ENCODE measurements at places on chromosomes 5 and 9. TPM values are rescaled to one million over a fixed set of nuclear protein-coding genes. Genes with fewer than 3 reads are reported as not detected.

The PCDHGA9 gene
- not detected for total RNA-seq

The CCNI2 gene
- 9.2 TPM for total RNA-seq

DNA sequence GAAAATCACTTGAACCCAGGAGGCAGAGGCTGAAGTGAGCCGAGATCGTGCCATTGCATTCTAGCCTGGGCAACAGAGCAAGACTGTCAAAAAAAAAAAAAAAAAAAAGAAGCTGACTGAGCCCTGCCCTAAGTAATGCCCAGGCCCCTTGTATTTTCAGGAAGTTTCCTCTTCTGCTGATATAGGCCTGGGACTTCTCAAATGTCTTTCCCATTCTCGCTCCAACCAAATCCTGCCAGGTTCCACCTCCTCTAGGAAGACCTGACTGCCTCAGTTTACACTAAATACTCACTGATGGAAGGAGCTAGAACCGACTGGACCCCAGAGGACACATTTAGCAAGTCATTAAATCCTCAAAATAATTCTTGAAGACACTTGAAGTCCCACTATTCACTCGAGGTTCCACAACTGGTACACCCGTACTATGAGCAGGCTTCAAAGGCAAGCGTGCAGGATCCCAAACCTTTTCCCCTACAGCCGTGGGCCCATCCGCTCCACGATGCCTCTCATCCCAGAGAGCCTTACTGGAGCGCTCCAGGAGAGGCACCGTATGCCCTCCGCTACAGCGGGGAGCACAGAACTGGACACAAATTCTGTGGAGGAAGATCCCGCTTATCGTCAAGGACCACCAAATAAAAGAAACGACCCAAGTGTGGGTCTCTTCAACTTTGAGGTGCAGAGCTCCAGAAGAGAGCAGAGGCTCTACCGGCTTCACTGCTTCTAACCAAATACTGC lies 676 bp downstream of the NOL6 start:
- no peak for DNase-seq

DNA sequence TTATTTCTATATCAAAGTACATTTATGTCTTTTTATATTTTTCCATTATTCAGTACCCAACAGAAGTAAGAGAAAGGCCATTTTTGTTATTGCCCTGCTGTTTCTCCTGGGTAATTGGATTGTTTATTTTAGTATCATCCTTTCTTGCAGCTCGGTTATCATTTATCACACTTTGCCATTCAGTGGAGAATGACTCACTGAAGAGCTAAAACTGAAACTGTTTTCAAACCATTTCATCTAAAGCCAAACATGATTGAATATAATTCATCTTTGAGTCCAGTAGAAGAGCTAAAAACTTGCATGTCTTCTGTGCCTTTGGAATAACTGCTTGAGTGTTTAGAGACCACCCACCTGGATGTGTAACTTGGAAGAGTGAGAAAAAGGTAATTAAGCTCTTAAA lies 139.5 kb upstream of the PRDM9 start:
- no peak for DNase-seq

The RMND5B gene
- total RNA-seq, result 22.0 TPM

The HAVCR2 gene
- 5.0 TPM for total RNA-seq

GRCh38 chr5:149128023-149128875 lies 13.0 kb upstream of the ABLIM3 start:
- no peak for DNase-seq

DNA sequence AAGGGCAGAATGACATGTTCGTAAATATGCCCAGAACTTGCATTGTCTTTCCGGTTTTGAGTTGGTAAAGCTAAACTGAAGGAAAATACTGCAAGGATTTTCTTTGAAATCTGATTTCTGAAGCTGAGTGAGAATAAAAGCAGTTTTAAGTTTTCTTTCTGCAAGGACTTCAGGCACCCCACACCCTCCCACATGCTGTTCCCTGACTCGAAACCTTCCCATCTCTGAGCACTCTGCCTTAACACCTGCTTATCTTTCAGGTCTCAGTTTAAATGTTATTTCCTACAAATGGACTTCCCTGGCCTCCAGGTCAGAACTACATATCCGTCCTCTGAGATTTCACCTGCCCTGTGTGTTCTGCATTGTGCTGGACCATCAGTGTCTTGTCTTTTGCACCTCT lies 93.8 kb downstream of the KLHL3 start:
- DNase-seq, result no peak

- DNase-seq, result no peak
Observed at GRCh38 chr5:55406292-55406691, 98.5 kb downstream of the MTREX start.

- DNase-seq, result no peak
Observed at GRCh38 chr5:154274828-154275185, 84.3 kb downstream of the GALNT10 start.

The GRM6 gene
- total RNA-seq, result not detected

- no peak for DNase-seq
Observed at GRCh38 chr5:179154991-179155955, 95.1 kb downstream of the ZNF354C start.

The CAVIN4 gene
- total RNA-seq, result 0.25 TPM

The TAF11L5 gene
- not detected for total RNA-seq

DNA sequence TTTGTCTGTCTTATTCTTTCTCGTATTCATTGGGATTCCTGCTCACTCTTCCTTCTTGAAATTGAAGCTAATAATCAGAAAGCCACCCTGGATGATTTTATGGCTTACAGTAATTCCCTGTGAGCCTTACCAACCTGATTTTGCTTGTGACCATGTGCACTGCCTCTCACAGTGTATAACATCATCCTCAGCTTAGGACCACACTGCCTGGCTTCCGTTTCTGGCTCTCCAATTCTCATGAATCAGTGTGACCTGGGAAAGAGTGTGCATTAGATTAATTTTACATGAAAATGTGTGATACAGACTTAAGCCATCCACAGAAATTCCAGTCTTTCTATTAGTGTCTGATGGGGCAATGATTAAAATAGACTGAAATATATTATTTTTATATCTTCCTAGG lies 126.8 kb upstream of the DMRT1 start:
- no peak for DNase-seq

DNA sequence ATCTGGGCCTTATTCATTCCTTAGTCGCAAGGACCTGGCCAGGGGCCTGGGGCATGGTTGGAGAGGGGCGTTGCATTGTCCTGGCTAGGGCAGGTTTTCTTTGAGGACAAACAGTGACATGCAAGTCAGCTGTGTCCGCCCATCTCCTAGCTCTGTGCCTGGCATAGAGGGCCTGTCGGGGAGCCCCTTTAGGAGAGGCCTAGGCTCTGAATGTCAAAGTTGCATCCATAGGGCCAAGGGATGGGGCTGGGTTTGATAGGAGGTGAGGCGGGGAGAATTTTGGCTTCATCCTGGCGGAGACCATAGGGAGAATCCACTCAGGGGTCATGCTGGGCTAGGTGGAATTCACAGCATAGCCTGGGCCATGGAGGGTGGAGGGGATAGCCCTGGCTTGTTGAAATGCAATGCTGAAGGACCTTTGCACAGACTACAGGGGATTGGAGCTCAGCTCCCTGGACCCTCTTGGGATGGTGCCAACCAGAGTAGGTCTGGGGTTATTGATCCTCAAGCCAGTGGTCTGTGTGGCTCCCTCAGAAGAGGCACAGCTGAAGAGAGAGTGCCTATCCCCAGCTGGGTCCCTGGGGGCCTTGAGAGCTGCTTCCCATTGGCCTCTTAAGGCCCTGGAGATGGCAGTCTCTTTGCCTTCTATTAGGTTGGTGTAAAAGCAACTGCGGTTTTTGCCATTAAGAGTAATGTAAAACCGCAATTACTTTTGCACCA lies 104.0 kb downstream of the RGS3 start:
- DNase-seq, result no peak

GRCh38 chr9:91773156-91773555 lies 176.9 kb downstream of the ROR2 start:
- no peak for DNase-seq

The HRH2 gene
- 7.0 TPM for total RNA-seq

- no peak for DNase-seq
Observed at GRCh38 chr5:129448654-129449053, 11.4 kb upstream of the ADAMTS19 start.

DNA sequence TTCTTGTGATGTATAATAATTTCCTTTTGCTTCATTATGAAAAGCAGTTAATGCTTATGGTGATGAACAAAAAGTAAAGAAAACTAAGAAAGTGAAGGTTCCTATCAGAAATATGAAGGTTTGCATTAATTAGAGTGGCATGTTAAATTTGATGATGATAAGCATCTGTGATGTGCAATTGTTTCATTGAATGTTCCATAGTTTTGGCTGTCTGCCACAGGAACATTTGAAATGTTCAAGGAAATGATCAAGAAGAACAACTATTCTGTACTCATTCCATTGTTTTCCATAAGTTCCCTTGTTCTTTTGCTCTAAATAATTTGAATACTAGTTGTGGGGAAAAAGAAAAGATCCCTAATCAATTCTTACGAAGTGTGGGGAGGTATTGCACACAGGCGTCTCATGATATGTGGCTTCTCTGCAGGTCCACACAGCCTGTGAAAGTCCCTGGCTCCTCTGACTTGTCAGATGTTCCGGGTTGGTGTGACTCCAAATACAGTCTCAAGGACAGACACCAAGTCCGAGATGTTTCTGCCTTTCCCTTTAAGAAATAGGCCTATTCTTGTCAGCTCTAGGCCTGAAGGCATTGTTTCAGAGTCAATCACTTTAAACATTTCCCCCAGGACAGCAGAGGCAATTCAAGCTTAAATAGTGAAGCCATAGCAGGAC lies 152.6 kb upstream of the MAST4 start:
- no peak for DNase-seq

DNA sequence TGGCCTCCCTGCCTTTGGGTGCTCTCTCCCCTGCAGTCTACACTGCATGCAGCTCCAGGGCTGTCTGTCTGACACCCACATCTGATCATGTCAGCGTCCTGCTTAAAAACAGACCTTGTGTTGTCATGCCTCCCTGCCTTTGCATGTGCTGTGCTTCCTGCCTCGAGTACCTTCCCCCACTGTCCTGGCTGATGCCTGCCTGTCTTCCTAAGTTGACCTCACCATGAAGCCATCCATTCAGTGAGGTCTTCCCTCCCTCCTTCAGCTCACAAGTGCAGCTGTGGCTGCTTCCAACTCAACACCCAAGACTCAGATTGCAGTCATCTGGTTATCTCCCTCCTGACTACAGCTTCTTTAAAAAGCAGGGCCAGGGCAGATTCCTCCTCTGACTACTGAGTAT lies 5.5 kb downstream of the ANGPTL2 start:
- DNase-seq, result no peak

Data from CD4-positive, CD25-positive, alpha-beta regulatory T cell (primary cell).